ENCODE measurements at places on chromosomes 2 and 18.

DNA sequence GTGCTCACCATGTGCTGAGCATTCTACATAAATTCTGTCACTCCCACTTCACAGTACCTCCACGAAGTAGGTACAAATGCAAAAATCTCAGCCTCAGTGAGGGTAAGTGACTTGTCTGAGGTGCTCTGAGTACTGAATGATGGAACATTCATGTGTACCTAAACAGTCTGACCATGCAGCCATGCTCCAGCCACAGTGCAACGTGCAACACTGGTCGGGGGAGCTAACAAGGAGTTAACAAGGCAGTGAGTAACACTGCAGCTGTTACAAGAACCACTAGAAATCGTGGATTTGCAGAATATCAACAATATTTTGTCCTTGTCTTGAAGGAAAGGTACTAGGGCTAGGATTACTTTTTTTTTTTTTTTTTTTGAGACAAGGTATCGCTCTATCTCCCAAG, 36.6 kb upstream of the NDUFV2 start:
- DNase-seq = no peak

- DNase-seq = no peak
Observed at GRCh38 chr2:28833740-28834470, 23.3 kb downstream of the SPDYA start.

GRCh38 chr18:59672235-59672711, 24.9 kb downstream of the CCBE1 start:
- DNase-seq = no peak

- no peak for DNase-seq
Observed at GRCh38 chr2:7609556-7609955, 692.3 kb downstream of the RNF144A start.

DNA sequence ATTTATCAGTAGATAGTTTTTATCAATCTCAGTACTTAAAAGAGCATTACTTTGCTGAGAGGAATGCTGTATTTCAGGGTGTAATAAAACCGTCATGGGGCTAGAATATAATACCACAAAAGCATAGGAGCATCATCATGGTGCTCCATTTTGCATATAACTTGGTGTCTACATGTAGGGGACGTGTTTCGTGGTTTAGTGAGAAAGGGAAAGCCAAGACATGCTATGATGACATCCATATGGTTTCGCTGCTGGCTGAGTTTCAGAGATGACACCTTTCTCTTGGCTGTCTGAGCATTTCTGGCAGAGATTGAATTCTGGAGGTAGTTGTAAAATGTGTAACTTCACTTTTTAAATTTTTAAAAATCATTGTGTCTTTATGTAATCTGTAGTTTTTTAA, 32.4 kb downstream of the WDR43 start:
- no peak for DNase-seq

DNA sequence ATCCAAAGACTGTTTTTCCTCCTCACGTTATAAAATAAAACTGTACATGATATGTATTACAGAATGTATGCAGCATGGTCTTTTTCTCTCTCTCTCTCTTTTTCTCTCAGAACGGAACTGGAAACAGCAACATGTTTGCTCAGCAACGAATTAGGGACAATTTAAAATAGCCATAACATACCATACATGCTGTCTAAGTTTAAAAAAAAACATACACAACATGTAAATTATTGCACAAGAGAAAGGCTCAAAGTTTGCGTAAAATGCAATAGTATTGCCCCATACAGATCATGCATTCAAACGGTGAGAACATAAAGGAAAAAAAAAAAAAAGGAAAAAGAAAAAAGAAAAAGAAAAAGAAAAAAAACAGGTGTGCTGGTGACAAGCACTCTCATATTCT, 93.6 kb downstream of the BCL11A start:
- no peak for DNase-seq

Measured in cortex of kidney (tissue), 1 donor.